ENCODE measurements at places on chromosomes 13 and 19.

DNA sequence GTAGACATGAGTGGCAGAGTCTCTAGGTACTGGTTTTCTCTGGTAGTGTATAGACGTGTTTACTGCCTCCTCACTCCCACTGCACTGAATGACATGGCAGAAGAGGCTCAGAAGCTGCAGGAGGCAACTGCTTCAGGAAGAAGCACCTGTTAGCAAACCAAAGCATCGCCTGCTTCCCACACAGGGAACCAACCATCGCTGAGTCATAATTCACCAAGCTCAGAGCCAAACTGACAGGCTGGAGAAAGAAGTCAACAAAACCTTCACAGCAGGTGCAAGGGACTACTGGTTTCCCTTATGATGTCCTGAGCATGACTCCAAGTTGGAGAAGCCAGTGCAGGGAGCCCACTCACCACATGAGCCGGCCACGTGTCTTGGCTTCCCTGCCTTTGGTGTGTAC lies 69.8 kb downstream of the KCTD12 start:
- DNase-seq: peak; percentile 50

DNA sequence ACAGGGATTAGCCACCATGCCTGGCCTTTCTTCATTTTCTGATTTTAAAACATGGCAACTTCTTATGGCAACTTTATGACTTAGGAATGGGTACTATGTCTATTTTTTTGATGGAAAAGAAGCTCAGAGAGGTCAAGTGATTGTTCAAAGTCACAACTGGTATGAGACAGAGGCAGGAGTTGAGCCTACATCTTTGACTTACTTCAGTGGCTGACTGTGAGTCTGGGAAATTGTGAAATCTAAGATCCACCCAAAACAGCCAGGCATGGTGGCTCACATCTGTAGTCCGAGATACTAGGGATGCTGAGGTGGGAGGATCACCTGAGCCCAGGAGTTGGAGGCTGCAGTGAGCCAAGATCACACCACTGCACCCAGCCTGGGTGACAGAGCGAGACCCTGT lies 2.4 kb upstream of the ACTL9 start:
- no peak for DNase-seq

- no peak for DNase-seq
These were observed 63.1 kb downstream of the ZDHHC20 start for GRCh38 chr13:21395953-21396352.

DNA sequence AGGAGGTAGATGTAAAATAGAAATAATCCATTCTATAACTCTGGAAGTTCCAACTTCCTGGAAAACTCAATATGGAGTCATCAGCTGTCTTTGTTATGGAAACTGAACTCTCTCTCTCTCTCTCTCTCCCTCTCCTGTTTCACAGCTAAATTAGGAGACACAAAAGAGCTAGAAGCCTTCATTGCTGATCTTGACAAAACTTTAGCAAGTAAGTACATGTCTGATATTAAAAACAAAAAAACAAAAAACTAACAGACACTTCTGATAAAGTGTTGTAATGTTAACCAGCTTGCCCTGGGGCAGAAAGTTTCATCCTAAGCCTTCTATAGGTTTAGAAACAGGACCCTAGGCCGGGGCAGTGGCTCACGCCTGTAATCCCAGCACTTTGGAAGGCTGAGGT lies 11.3 kb downstream of the RGCC start:
- DNase-seq: no peak

GRCh38 chr19:4814625-4815425 lies 16.7 kb downstream of the TICAM1 start:
- DNase-seq: no peak

- DNase-seq: no peak
These were observed 33.6 kb upstream of the SLC10A2 start for GRCh38 chr13:103099722-103100293.

DNA sequence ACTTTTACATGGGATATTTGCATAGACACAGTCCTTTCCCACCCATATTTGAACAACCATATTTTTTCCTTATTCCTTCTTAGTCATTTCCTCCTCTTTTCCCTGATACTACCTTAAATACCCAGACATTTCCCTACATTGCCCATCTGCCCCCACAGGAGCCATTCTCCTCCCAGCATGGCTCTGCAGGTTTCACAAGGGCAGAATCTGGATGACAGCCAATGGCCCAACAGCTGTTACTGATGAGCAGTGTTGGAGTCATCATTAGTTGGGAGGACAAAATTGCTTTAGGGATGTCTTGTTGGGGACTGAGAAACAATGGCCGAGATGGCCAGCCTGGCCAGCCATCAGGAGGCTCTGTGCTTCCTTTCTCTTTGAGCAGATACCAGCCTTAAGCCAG lies 209.5 kb downstream of the KLF5 start:
- DNase-seq: no peak

GRCh38 chr13:80973721-80974120 lies 632.8 kb upstream of the SPRY2 start:
- no peak for DNase-seq

DNA sequence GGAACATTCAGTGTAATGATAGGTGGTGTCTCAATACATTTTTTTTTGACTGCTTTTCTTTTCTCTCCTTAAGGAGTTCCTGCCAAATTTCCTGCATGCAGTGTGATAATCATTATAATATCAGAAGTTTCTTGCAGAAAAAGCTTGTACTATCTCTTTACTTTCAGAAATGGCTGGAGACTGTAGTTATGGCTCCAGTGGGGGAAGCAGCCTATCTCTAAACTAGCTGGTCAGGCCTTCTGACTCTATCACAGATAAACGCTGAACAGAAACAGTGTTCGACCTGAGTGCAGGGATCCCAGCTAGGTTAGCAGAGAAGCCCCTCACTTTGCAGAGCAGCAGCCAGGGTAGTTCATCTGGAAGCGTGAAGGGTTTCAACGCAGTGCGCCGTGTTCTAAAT lies 1.9 kb downstream of the CCNE1 start:
- no peak for DNase-seq

- DNase-seq: no peak
These were observed 13.3 kb upstream of the ZNF681 start for GRCh38 chr19:23771761-23772674.

- peak; percentile 78 for DNase-seq
These were observed 53.7 kb downstream of the LACC1 start for GRCh38 chr13:43933378-43933777.

DNA sequence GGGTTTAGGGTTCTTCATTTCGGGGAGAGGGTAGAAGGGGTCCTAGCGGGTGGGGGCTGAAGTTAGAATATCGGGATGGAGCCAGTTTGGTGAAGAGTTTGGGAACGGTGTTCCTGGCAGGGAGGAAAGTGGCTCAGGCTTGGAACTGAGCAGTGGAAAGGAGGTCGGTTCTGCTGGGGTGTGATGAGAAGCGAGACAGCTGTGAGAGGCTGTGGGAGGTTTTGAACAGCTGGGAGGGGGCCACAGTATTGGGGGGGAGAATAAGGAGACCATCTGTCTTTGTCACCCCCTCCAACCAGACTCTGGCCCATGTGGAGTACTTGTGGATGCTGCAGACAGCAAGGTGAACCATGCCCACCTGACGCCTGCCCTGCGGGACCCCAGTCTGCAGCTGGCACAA lies 1.0 kb upstream of the TM6SF2 start:
- no peak for DNase-seq

GRCh38 chr19:36838784-36839324 lies 667 bp upstream of the ZNF790 start:
- no peak for DNase-seq

DNA sequence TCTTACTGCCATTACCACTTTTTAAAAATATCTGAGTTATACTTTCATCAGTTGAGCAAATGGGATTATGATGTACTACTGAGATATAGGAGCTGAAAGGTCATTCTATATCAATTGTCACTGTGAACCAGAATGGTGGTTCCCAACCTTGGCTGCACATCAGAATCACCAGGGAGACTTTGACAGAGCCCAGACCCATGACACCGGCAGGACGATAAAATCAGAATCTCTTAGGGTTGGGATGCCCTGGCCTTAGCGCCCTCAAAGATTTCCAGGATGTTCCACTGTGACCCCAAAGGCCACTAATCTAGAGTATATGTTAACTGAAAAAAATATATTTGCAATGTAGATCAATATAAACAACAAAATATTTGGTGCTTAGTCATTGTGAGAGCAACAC lies 355.1 kb downstream of the LIG4 start:
- DNase-seq: no peak

DNA sequence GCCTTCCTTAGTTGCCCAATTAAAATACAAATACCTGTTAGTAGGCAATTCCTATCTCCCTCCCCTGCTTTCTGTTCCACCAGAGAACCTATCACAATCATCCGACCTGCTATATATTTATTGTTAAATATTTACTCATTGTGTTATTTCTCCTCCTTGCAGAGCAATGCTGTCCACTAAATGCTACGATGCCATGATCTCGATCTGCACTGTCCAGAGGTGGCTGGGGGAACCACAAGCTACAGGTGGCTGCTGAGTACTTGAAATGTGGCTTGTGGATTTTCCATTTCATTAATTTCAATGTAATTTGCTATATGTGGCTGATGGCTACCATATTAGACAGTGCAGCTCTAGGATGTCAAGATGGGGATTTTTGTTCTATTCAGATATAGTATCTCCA lies 5.1 kb downstream of the KLK6 start:
- no peak for DNase-seq

GRCh38 chr19:16516923-16517610 lies 20.9 kb downstream of the C19orf44 start:
- no peak for DNase-seq

- no peak for DNase-seq
These were observed 5.8 kb upstream of the TMC4 start for GRCh38 chr19:54178581-54179261.

- no peak for DNase-seq
These were observed 158.0 kb downstream of the VWA8 start for GRCh38 chr13:41802684-41803444.

GRCh38 chr19:952049-952679 lies 26.3 kb downstream of the ARID3A start:
- peak; percentile 57 for DNase-seq

All from GM12865 (cell line).